ENCODE measurements at places on chromosomes 16 and 17.
A peak's percentile ranks its signal among the peaks of the same experiment; 100 is the strongest.

DNA sequence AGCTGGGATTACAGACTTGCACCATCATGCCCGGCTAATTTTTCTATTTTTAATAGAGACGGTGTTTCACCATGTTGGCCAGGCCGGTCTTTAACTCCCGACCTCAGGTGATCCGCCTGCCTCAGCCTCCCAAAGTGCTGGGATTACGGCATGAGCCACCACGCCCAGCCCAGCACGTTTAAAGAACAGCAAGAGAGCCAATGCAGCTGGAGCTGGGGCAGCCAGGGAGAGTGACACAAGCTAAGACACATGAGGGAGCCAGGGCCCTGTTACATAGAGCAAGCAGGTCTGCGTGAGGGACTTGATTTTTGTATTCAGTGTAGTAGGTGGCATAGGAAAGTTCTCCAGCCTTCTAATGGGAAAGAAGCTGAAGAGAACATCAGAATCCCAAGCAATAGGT is 21.7 kb upstream of the GOSR2 start:
- DNase-seq: no peak

DNA sequence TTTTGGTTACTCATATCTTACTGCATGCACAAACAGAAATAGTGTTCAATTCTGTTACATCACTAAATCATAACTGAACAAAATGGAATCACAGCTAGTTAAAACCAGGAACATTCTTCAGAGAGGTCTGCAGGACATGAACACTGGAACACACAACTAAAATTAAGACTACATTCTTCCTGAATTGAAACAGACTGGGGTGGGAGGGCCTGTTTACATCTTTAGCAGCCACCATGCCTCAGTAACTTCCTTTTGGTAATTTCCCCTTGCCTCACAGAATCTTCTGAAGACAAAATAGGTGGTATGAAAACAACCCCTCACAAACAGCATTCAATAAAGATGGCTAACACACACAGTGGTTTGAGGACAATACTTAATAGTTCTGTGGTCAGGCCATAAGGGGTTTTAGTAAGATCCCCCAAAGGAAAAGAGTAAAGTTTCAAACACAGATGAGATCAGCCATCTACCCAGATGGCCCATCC is 6.5 kb downstream of the MARF1 start:
- DNase-seq: no peak

- no peak for DNase-seq
These were observed 1.4 kb upstream of the PMP22 start for GRCh38 chr17:15266325-15267125.

- peak; percentile 18 for DNase-seq
These were observed 296.6 kb upstream of the CDH11 start for GRCh38 chr16:65418435-65418834.

- peak; percentile 75 for DNase-seq
These were observed 23.2 kb upstream of the CRYM start for GRCh38 chr16:21301168-21301894.

GRCh38 chr16:5480431-5481195 is 383.0 kb upstream of the EEF2KMT start:
- DNase-seq: no peak

- no peak for DNase-seq
These were observed 155.6 kb downstream of the HS3ST2 start for GRCh38 chr16:22969567-22969966.

DNA sequence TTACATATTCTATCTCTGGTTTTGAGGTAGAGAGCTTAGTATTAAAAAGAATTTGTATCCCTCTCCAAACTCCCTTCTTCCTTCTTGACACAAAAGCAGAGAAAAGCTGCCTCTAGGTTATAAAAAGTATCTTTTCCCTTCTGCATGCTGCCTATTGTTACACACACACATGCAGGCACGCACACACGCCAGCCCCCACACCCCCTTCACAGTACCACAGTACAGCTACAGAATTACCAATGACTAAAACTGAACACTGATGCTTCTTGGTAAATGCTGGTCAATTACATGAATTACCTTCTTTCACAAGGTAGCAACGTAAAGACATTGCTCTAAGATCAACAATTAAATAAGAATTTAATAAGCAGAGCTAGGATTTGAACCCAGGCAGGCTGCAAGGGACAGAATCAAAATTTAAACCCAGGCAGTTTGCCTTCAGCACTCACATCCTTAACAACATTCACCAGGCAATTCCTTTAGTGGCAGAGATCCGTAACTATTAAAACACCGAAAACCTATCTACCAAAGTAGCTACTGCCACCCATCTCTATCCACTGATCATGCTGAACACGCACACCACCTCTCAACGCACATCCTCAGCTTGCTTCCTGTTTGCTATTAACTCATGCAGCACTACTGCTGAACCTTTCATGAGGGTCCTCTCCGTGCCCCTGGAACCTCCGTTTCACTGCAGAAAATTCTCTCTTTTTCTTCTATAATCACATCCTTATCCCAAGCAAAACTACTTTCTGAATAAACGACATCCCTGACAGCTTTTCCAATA is 37.8 kb downstream of the YWHAE start:
- DNase-seq: no peak

GRCh38 chr17:57375040-57375769 is 118.9 kb downstream of the MSI2 start:
- no peak for DNase-seq

- no peak for DNase-seq
These were observed 39.0 kb upstream of the SEC14L1 start for GRCh38 chr17:77101521-77102410.

GRCh38 chr16:1514507-1514906 is 19.0 kb upstream of the TMEM204 start:
- no peak for DNase-seq

GRCh38 chr17:79937391-79938335 is 98.0 kb downstream of the TBC1D16 start:
- no peak for DNase-seq

- peak; percentile 50 for DNase-seq
These were observed 16.1 kb downstream of the NAA60 start for GRCh38 chr16:3459401-3460090.

- peak; percentile 50 for DNase-seq
These were observed 41.2 kb downstream of the TTC19 start for GRCh38 chr17:16040710-16041251.

- no peak for DNase-seq
These were observed 66.9 kb downstream of the CYTH1 start for GRCh38 chr17:78715000-78715771.

- no peak for DNase-seq
These were observed 20.3 kb downstream of the SERPINF1 start for GRCh38 chr17:1782171-1782567.

DNA sequence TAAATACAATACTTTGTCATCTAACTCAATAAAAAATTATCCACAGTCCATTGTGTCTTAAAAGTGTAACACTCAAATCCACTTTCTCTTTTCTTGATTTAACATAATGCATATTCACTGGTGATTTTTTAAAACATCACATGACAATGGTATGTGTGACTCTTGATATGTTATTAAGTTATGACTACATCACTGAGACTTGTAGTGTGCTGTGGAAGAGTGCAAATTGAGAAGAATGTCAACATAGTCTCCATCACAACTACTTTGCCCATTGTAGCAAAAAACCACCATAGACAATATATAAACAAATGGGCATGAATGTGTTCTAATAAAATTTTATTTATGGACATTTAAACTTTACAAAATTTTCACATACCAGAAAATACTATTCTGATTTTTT is 380.7 kb upstream of the PMFBP1 start:
- DNase-seq: no peak

GRCh38 chr17:19386974-19387920 is at the start of gene MFAP4:
Gene MFAP4 (minus strand): TSS chr17:19387190. CDS start chr17:19387155, 35 bp downstream.
- DNase-seq: peak; percentile 90

DNA sequence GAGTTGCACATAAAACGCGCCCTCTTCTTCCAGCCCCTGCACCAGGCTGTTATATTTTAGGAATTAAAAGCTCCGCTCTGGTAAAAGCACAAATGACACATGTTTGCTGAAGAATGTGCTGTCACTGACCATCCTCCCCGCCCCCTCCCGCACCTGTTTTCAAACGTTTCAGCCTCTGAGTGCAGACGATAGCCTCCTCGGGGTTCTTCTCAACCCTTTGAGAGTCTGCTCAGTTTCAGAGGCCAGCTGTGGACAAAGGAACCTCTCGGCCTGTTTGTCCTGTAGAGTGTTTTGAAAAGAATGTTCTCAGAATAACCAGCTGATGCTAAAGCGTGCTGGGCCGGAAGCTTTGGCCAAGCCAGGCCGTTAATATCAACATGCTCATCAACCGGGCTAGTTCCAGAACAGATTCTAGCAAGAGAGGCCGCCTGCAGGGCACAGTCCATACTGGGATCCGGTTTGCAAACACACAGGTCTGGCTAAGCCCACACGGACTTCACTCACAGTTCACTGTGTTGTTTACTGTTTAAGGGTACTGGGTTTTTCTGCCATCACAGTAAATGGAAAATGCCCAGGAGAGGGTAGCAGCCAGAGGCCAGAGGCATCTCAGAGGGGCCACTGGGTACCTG is 6.4 kb upstream of the CACNG4 start:
- DNase-seq: peak; percentile 43

- no peak for DNase-seq
These were observed 88.7 kb downstream of the BMERB1 start for GRCh38 chr16:15523092-15523541.

DNA sequence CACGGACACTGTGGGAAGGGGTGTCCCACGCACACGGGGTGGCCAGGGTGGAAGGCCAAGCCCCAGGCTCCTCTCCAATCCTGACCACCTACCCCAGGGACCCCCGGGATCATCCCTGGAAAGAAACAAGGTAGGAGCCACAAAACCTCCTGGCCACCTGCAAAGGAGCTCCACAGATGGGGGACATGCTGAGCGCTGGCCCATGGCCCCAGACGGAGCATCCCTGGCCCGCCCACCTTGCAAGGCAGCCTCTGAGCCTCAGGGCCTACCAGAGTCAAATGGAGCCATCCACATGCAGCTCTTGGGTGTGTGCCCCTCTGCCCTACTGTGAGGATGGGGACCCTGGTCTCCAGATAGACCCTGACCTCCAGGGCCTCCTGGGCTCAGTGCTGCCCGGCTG is 16.3 kb downstream of the SLC38A10 start:
- no peak for DNase-seq

DNA sequence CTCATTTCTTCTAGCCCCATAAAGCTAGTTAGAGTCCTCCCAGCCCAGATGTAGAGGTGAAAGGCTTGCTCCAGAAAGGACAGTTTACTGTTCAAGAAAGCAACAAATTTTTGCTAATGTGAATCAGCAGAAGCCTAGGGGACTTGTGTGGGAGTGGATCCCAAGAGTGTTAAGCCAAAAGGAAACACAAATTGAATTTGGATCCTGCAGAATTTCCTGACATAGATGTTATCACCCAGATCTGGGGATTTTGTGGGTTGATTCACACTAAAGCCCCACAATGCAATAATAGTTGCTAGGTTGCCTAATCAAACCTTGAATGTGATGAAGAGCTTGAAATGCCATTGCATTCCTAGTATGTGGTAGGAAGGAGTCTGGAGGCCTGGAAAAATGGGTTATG is 135.2 kb upstream of the HS3ST3A1 start:
- DNase-seq: peak; percentile 85

GRCh38 chr17:37488009-37488604 is 1.6 kb upstream of the DUSP14 start:
- peak; percentile 92 for DNase-seq

- DNase-seq: no peak
These were observed 2.9 kb upstream of the CYBA start for GRCh38 chr16:88653596-88654362.

Measured in foreskin fibroblast (primary cell).